Left ventricle myocardium inferior (tissue), 1 donor: ENCODE measurements at places on chromosomes 2 and 18. TPM values are rescaled to one million over a fixed set of nuclear protein-coding genes. Genes with fewer than 3 reads are reported as not detected.

DNA sequence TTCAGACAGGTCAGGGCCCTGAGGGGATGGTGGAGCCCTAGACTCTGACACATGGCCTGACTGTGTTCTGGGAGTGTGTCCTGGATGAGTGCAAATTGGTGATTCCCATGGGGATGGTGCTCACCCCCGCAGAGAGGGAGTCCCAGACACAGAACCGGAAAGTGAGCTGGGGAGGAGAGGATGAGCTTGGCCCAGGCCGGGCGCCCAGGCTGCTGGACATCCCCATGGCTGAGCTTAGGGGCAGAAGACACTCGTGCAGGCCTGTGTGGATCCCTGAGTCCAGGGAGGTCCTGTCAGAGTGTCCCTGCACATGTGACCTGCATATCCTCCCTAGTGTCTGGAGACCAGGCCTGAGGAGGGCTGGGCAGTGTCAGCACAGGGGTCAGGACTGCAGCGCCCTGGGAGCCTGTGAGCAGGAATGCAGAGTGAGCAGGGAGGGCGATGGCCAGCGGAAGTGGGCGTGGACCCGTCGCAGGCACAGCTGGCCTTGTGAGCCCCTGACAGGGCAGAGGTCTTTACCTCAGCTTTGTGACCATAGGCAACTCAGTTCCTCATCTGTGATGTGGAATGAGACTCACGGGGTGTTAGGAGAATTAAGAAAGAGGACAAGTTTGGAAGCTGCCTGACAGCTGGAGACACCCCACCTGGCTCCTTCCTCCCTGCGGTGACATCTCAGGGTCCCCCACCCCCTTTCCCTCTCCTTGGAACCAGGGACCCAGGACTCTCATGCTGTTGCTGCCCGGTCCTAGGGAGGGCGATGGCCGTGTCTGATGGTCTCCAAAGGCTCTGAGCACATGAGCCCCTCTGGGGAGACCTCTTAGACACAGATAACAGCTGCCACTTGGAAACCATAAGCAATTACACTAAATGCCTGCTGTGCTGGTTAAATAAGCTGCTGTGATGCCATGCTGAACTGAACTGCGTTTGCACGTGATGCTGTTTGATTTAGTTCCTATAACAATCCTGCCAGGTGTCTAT is 62.6 kb upstream of the HS6ST1 start:
- DNase-seq = no peak

DNA sequence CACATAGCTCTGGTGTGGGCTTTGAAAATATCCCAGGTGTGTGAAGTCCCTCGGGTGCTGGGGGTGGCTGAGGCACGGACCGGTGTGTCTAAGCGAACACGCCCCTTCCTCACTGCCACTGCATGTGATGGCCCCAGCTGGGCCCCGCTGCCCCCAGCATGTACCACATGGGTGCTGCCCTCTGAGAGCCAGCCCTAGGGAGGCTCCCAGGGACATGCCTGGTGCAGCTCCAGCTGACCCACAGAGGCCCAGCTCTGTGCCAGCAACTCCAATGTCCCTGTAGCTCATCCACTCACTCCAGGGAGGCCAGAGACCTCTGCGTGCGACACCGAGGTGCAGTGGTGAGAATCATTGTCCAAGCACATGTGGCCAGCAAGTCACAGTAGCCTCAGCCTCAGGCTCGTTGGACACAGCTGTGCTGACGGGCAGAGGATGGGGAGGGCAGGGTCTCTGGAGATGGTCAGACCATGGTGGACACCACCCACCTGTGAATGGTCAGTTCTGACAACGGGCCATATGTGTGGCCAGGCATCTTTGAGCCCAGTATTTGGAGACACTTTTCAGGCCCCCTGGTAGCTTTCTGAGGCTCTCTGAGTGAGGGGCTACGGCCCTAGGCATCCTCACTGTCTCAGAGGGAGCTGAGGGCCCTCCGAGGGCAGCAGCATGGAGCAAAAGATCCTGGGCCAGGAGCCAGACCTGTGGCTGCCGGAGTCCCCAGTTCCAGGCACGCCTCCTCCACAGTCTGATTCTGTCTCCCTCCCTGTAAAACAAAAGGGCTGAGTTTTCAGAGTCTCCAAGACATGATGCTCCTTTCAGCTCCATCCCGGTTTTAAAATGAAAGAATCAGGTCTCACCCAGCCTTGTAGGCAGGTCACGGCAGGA is 220.7 kb downstream of the NDUFA10 start:
- DNase-seq = no peak

GRCh38 chr2:138572318-138572717 is 70.7 kb downstream of the SPOPL start:
- no peak for DNase-seq

The CCDC74B gene
- total RNA-seq = 0.44 TPM

GRCh38 chr2:239668042-239668441 is 267.2 kb upstream of the HDAC4 start:
- no peak for DNase-seq

GRCh38 chr2:39867268-39867667 is 88.2 kb upstream of the THUMPD2 start:
- DNase-seq = no peak

DNA sequence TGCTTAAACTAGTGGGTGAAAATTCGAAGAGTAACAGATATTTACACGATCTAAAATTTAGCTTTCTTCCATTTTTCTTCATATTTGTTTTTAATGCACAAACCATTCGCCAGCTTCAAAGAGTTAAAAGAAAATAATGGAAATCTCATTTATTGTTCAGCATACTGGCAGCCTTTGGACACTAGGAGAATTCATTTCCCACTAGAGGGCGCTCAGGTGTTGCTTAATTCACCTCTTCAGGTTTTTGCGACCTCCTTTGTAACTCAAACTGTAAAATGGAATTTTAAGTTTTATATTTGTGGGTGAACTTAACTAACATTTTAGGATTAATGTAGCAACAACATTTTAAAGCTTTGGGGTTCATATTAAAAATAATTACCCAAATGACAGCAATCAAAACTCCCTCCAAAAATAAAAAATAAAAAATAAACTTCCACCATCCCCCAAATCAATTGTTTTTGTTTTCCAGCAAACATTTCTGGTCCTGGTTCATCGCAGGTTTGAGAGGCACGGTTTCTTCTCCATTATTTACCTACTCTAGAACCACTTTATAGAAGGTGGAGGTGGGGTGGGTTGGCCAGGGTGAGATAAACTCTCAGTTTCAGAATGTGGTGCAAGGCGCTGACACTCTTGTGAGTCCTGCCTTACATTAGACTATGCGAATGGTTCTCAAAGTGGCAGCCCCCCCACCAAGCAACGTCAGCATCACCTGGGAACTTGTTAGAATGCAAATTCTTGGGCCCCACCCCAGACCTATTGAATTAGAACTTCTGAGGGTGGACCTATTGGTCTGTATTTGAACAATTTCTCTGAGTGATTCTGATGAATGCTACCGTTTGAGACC is 24.7 kb upstream of the PNPT1 start:
- DNase-seq = no peak

DNA sequence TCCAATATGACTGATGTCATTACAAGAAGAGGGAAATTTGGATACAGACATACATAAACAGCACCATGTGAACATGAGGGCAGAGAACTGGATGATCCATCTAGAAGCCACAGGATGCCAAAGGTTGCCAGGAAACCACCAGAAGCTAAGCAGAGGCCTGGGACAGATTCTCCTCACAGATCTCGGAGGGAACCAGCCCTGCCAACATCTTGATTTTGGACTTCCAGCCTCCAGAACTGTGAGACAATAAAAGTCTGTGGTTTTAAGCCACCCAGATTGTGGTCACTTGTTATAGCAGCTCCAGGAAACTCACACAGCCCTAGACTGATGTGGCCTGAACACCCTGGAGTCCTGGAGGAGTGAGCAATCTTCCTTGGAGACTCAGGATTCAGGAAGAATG is 351.6 kb downstream of the EIPR1 start:
- DNase-seq = no peak

GRCh38 chr18:9354256-9354655 is 19.7 kb downstream of the TWSG1 start:
- no peak for DNase-seq

DNA sequence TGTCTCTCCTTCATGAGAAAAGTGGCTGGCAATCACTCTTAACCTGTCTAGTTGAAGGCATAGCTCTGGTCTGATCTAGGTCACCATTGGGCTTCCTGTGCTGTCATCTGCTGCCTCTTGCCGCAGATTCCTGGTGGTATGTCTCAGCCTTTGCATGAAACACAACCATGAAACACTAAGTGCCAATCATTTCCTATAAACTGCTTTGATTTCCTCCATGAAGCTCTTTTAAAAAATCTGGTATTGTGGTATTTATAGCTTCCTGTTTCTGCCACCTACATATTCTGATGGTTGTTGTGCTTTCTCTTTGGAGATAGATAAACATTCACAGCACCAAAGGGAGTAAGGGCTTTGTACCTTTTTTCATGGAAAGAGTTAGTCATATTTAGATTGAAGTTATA is 120.0 kb upstream of the EPC2 start:
- DNase-seq = no peak
